ENCODE measurements at places on chromosomes 1 and 21.
A peak's percentile ranks its signal among the peaks of the same experiment; 100 is the strongest.

- no peak for DNase-seq
These were observed 60.9 kb downstream of the TBX19 start for GRCh38 chr1:168341483-168341975.

GRCh38 chr1:236532850-236533249, 9.1 kb downstream of the LGALS8 start:
- DNase-seq: no peak

DNA sequence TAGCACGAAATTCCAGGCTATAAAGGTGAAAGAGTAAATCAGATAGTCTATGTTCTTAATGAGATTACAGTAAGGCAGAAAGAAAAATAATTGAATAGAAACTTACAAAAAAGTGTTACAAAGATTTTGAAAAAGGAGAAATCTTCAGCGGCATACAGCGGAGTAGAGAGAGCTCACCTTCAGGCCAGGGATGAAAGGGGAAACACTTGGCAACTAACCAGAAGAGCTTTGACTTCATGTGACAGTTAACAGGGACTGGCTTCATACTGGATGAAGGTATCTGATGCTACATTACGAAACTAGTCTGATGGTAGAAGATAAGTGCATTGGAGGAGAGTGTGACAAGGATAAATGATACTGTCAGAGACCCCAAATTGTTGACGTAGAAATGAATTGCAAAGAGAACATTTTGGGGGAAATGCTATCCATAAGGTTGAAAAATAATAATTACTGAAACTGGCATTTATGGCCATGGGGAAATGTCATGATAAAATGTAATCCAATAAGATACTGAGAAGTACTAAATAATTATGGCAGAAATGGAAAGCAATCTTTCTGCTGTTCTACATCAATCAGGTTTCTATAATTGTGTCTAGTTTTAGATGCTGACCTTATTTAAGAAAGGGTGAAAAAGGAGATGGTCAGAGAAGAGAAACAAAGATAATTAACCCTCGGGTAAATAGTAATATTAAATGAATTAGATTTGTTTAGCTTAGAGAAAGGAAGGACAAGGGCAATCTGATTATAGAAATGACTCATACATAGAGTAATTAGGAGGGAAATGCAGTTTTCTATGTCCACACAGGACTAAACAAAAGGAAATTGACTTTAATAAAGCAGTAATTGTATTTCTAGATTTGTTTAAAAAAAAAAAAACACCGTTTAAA, 808.7 kb downstream of the NCAM2 start:
- no peak for DNase-seq

- DNase-seq: no peak
These were observed 129.8 kb downstream of the ZP4 start for GRCh38 chr1:237760951-237761350.

DNA sequence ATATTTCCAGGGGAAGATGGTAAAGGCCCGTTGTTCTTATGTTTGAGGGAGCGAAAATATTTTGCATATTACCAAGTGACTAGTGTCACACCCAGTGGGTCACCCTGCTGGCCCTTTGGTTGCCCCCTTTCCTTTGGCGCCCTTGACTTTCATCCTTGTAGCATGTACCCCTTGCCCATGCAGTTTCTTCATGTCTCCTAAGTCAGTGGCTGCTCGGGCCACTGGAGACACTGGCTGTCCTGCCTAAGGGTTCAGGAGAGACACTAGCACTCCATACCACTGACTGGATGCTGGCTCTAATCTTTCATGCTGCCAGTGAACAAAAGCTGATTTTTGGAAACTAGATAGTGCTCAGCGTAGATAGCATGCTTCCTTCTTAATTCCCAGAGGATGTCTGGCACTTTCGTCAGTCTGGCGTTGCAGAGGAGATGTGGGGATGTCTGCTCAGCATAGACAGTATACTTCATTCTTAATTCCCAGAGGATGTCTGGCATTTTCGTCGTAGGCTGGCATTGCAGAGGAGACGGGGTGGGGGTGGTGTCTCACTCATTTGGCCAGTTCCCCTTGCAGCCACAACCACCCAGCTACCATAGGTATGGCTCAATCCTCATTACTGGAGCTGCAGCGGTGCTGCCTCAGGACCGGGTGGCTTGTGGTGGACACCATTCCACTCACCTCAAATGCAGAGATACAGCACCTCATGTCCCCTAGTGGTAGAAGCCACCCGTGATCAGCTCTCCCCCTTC, 770.9 kb upstream of the TPTE start:
- no peak for DNase-seq

DNA sequence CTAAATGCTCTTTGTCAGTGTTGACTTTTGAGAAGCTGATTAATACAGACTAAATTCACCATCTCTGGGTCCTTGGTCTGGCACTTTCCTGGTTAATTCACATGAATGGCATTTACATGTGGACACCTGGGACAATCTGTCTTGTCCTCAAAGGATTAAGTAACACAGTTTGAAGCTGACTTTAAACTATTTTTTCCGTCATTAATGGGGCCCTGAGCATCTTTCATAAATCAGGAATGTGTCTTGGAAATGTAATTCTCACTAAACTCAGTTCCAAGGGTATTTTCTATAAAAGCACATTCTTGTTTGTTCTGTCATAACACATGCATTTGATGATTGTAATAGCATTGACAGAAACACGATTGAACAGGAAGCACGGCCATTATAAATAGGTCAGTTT, 26.7 kb upstream of the NBL1 start:
- DNase-seq: no peak

- peak; percentile 9 for DNase-seq
These were observed 116.6 kb upstream of the HIVEP3 start for GRCh38 chr1:42035205-42035829.

DNA sequence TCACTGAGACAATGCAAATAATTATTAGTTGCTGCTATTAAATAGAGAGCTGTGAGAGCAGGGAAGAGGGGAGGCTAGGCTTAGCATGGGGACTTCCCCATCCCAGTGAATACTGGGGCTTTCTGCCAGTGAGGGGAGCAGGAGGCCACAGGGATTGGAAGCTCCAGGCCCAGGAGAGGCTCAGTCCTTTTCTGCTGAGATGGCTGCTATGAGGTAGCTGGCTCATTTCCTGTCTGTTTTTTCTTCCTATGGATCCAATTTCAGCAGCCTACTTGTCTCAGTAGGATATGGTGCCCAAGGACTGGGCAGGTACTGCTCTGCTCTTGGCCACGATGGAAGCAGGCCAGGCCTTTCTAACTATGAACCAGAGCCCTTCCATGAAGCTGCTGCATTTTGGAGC, 10.0 kb downstream of the STMN1 start:
- no peak for DNase-seq

DNA sequence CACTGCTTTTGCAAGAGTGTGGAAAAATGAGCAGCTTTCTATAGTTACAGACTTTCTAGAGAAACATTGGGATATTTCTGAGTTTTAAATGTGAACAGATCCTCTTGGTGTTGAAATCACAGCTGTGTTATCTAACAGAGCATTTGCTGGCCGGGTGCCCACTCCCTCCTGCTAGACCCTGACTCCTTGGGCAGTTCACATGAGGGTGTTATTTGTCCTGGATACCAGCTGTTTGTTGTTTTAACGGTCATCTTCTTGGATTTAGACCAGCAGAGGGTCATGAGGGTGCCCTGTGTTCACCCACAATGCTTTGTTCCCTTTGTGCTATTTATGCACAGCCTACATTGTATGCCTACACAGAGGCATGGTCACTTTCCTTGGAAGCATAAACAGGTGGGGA, 67.1 kb downstream of the CENPF start:
- DNase-seq: no peak

- DNase-seq: no peak
These were observed 42.5 kb downstream of the OR10J5 start for GRCh38 chr1:159493354-159493753.

GRCh38 chr1:153711026-153711425, 16.8 kb upstream of the INTS3 start:
- DNase-seq: no peak

- peak; percentile 50 for DNase-seq
These were observed 15.9 kb upstream of the ELOA start for GRCh38 chr1:23727362-23727811.

GRCh38 chr1:174875306-174875705, 124.4 kb upstream of the CACYBP start:
- no peak for DNase-seq

GRCh38 chr1:119948342-119949214, 52.3 kb upstream of the ADAM30 start:
- peak; percentile 59 for DNase-seq

DNA sequence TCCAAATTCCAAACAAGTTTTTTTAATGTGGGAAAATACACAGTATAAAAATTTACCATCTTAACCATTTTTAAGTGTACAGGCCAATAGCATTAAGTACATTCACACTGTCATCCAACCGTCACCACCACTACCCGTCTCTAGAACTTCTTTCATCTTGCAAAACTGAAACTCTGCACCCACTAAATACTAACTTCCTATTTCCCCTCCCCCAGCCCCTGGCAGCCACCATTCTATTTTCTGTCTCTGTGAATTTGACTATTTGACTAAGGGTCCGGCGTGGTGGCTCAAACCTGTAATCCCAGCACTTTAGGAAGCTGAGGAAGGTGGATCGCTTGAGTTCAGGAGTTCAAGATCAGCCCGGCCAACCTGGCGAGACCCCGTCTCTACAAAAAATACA, 36.1 kb downstream of the CLSTN1 start:
- no peak for DNase-seq

DNA sequence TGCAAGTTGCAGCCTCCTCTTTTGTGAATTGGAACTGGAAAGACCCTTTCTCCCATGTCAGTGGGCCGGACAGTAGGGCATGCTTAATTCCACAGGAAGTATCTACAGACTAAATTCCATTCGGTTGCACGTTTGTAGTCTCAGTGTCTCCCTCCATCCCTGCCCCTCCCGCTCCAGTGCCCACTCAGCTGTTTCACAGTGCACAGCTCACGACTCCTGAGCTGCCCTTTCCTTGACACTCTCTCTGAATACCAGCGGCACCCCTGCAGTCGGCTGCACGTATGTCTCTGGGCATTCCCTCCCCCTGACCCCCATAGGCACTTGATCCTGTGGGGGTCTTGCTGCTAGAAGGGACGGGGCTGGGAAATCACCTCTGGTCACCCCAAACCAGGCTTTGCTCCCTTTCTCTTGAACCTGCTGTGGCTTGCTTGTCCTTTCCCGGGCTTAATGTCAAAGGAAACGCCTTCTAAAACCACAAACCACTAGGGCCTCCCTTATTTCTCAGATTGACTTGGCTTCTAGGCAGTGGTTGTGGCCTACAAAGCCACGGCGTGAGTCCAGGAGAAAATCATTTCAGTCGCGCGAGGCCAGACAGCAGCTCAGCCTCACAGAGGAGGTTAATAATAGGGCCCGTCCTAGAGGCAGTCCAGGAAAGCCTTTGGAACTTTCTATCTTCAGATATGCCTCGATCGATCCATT, 365.3 kb upstream of the PROX1 start:
- no peak for DNase-seq

- no peak for DNase-seq
These were observed 21.9 kb upstream of the EPS8L3 start for GRCh38 chr1:109785446-109786111.

- no peak for DNase-seq
These were observed 58.9 kb downstream of the C1orf94 start for GRCh38 chr1:34235594-34235993.

DNA sequence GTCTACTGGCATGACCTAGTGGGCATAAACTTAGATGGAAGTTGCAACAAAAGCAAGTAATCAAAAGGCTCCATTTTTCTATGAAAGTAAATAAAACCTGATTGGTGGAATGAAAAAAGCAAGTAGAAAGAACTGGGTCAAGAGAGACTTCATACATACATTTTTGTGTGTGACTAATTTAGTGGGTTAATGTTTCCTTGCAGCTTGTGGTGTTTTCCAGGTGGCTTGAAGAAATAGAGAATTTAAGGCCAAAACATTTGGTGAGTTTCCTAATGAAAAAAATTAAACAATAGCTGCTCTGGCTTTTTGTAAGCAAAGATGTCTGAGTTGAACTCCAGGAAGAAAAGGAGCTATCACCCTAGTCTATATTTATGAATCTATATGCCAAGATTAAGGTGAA, 71.0 kb downstream of the ZC3H11B start:
- no peak for DNase-seq

DNA sequence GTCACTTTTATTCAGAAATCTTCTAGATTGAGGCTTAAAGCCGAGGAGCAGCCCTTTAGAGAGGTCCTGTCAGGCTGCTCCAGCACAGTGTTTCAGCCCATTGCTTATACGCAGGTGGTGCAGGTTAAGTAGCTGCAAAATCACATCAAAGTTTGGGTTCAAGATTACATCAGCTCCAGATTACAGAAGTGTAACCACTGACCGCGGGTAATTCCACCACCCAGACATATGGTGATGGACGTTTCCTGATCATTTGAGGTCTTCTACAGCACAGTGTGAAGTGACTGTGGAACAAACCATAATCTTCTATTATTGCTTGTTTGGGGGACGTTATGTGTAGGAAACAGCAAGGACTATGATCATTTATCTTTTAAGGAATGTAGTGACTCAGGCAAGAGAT, 11.8 kb downstream of the C1orf115 start:
- no peak for DNase-seq

GRCh38 chr1:156460525-156460924, 40.0 kb downstream of the MEF2D start:
- no peak for DNase-seq

GRCh38 chr1:1891349-1892078, 627 bp upstream of the GNB1 start:
- no peak for DNase-seq

DNA sequence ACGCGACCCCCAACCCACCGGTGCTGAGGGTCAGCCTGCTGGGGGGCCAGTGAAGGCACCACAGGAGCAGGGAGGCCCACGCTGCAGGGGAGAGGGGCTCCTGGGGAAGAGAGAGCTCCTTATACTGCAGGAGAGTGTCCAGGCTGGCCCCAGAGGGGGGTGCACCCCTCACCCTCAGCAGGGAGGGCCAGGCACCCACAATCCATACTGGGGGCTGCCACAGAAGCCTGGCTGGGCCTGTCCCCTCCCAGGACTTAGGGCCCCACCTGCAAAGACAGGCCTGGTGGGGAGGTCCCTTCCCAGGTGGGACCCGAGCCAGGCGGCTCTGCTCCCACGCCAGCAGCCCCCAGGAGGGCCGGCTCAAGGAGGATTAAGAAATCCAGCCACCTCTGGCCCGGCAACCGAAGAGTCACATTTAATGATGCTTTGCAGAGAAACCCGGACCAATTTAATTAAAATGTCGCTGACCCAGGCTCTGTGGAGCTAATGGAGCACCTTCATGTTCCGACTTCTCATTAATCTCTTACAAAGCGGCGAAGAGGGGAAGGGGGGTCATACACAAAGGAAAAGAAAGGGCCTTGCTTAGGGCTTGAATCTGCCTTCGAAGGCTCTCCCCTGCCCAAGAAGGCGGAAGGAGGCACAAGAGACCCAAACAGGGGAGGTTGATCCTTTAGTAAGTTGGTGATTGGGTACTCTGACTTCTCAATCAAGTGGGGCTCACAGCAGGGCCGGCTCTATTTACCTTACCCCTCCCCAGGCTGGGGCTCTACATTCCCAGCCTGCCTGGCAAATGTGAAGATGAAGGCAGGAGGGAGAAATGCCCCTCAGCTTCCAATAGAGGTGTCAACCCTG, 25.0 kb downstream of the WNT9A start:
- no peak for DNase-seq

DNA sequence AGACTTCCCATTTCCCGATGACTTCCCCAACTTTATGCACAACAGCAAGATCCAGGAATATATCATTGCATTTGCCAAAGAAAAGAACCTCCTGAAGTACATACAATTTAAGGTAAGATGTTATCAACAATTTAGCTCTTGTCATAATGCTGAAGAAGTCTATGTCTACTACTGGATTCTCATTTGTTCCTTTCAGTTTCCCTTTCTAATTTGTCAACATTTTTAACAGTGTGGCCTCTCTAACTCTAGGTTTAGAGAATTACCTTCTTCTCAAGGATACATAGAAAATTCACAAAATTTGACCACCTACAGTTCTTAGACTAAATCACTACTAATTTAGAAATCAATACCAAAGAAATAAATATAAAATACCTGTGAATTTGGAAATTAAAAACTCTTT, 13.2 kb downstream of the FMO3 start:
- DNase-seq: no peak
